Activated T-cell treated with anti-CD3 and anti-CD28 coated beads for 1 hour (primary cell): ENCODE measurements at places on chromosomes 16 and 17.

DNA sequence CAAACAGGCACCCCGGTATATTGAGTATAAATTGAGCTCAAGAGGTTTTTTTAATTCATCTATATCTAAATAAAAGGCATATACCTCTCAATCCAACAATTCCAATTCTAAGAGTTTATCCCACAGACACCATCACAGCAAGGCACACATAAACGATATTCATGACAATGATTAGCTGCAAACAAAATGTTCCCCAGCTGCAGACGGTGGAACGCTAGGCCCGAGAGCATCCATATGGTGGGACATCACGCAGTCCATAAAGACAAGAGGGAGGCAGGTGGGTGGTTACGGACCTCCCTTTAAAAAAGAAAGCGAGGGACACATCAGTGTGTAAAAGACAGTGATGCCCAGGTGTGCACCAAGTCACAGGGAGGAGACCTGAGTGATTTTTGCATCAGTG lies 28.1 kb downstream of the MEAK7 start:
- DNase-seq, result no peak

- no peak for DNase-seq
Observed at GRCh38 chr17:27938864-27939263, 45.7 kb upstream of the LYRM9 start.

GRCh38 chr17:80969674-80970043 lies 22.0 kb upstream of the CHMP6 start:
- DNase-seq, result no peak

- no peak for DNase-seq
Observed at GRCh38 chr17:67515490-67516083, 138.5 kb downstream of the PITPNC1 start.

DNA sequence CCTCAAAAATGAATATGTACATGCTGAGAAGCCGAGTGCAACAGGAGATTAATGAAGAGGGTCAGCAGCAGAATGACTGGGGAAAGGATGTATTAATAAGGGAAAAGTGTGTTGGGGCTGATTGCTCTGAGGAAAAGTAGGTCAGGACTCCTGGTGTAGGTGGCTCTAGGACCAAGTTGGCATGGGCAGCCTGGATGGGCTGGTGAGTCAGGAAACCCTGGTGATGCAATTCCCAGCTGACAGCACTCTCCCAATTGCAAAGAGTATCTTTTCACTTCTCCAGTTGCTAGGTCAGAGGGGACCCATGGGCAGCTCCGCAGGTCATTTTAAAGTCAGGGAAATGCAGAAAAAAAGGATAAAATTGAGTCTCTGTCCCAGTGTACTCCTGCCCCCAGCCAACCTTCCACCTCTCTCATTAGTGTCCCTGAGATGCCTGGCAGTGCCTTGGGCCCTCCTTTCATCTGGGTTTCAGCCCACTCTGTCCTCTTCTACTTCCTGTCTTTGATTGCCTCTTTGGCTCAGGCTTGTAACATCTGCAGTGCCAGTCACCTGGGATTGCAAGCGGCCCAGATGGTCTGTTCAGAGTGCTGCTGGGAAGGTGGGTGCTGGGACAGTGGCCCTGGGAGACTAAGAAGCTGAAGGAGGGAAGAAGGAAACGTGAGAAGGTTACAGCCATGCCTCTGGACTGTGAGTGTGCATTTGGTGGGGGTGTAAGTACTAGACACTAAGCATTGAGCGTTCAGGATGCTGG lies 2177.2 kb downstream of the TP53TG3F start:
- DNase-seq, result no peak

DNA sequence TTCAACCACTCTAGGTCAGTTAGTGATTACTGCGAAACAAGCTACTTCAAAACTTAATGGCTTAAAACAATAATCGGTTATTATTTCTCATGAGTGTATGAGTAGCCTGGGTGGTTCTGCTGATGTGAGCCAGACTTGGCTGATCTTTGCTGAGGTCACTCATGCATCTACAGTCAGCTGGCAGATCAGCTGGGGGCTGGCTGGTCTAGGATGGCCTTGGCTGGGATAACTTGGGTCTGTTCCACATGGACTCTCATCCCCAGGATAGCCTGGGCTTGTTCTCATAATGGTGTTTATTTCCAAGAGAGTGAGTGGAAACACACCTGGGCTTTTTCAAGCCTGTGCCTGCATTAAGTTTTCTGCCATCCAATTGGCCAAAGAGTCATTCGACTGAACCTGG lies 13.0 kb downstream of the CCDC182 start:
- DNase-seq, result no peak

DNA sequence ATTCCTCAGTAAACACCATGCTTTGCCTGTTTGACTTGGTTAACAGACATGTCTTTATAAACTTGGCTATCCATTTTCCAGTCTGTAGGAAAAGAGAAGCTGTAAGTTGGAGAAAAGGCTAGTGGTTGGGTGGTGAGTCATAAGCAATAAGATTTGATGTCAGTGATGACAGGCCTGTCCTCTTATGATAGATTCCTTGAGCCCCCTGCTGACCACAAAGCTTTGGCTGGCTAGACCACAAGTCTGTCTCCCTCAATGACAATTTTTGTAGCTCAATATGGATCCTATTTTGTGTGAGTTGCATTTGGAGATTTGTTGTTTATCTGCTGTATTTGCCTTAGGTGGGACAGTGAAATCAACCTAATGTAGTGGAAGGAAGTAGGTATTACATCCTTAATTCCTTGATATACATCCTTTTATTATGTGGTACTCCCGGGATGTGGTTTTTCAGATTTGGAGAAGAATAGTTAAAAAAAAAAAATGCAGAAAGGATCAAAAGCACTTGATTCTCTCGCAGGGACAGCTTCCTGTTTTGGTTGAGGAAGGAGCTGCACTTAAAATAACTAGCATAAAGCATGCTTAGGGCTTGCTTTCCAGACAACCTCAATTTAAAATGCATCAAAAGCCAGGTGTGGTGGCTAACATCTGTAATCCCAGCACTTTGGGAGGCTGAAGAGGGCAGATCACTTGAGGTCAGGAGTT lies 67.4 kb downstream of the SIAH1 start:
- no peak for DNase-seq

DNA sequence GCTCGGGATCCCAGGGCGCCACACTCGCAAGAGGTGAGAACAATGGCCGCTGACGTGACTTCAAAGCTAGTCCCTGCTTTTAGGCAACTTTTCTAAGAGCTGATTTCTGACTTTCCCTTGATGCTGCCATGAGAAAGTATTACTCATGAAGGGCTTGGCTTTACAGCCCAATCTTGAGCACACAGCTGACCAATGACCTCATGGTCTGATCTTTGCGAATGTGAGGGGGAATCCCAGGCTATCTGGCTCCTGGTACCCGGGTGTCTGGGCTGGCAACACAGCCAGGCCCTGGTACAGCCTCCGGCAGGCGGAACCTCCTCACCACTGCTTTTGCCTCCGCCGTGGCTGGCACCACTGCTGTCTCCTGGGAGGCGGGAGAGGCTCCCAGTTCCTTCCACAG lies 17.5 kb downstream of the NDUFAF8 start:
- no peak for DNase-seq

DNA sequence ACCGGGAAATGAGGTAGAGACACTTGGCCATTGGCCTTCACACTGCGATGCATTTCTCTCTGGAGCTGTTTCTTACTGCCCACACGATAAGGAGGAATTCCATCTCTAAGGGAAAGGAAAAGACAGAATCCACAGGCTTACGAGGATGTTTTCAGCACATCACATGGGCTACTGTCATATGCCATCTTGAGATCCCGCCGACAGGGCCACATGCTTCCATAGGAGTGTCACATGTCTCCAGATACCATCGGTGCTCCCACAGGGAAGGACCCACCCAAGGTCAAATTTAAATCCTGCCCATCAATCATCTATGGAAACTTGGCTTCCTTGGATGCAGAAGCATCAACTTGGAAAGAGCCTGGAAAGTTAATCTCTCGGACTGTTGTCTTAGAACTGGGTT lies 20.0 kb downstream of the AXIN2 start:
- no peak for DNase-seq

DNA sequence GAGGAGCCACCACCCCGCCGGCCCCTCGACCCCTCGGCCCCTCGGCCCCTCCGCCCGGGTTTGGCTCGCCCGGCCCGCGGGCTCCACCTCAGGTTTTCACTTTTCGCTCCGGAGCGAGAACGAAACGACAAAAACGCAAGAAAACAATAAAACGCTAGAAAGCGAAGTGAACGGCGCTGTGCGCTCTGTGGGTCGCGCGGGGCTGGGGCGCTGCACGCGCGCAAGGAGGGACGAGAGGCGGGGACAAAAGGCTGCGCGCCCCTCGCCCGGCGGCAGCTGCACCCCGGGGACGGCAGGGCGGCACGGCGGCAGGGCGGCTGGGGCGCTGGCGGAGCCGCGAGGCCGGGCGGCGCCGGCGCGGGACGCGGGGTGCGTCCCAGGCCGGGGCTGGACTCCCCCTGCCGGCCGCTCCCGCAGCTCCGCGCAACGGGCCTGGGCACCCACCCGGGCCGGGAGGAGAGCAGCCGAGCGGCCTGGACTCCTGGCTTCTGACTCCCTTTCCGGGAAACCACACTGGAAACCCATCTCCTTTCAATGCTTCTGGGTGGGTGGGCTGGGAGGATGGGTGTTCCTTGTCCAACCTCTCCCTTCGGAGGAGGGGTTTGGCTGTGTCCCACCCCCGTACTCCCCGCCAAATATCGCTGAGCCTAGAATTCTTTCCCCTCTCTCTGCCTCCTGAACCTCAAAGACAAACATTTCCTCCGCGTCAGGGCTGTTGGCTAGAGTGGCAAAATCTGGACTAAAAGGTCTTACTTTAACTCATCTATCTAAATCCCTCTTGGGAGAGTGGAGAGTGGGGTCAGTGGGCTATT lies 9.9 kb downstream of the TBX2 start:
- no peak for DNase-seq

DNA sequence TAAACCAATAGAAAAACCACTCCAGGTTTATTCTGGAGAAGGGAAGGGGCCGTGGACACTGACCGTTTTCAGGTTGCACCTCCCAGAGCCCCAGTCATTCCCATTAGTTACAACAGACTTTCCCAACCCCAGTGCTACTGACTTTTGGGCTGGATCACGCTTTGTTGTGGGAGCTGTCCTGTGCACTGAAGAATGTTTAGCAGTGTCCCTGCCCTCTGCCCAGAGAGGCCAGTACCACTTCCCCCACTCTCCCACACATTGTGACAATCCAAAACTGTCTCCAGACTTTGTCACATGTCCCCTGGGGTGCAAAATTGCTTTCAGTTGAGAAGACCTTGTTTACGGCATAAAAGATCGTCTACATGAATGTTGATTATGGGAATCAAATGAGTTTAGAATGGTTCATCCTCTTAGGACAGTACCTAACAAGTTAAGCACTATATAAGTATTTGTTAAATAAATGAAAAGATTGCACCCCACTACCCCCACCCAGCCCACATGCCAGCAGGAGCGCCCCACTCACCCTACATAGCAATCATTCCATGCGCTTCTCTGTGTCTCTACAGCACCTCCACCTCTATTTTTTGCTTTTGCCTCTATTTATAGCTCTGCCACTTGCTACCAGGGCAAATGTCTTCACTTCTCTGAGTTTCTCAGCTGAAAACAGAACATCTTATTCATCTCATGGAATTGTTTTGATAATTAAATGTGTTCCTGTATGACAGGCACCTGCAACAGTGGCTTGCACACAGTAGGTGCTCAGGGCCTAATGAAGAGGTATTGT lies 104.9 kb downstream of the AXIN2 start:
- no peak for DNase-seq

- DNase-seq, result no peak
Observed at GRCh38 chr16:1651974-1652312, 26.1 kb upstream of the JPT2 start.

DNA sequence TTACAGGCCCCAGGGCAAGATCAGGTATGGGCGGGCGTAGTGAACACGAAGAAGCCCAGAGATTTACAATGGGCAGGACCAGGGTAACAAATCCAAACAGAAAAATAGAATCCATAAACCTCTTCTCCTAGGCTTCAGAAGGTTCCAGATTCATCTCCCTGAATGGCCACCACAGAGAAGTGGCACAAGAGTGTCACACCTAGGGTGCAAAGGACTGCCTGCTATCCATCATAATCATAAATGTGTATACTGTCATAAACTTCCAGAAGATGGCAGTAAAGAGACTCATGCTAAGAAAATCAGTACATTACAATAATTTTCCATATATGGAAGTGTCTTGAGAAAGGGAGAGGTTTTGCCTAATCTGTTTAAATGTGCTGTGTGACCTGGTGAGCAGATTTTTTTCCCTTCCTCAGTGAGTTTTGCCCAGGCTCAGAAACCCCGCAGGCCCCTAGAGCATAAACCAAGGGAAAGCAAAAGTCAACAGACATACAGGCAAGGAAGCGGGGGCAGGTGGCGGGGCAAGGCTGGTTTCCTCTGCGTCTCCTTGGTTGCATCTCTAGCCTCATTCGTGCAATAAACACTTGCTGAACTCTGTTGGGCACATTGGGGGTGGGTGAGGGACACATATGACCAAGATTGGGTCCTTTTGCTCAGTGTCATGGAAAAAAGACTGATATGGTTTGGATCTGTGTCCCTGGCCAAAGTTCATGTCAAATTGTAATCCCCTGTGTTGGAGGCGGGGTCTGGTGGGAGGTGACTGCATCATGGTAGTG lies 92.0 kb upstream of the CDH5 start:
- no peak for DNase-seq

- DNase-seq, result no peak
Observed at GRCh38 chr16:79752396-79752795, 151.9 kb upstream of the MAF start.

GRCh38 chr17:68853439-68853838 lies 101.8 kb downstream of the ABCA8 start:
- DNase-seq, result no peak

DNA sequence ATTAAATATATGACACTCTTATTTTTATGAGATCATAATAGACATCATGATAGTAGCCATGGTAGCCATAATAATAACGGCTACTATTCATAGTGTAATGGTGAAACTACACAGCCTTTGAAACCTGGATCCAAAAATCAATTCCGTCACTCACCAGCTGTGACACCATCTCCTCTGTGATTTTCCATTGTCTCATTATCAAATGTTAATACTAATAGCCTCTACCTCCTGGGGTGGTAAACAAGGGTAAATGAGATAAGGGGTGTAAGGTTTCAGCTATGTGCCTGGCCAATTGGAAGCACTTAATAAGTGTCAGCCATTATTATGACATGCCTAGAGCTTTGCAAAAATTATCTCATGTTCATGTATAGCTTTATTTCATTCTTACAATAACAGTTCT lies 88.6 kb downstream of the CACNG3 start:
- no peak for DNase-seq

DNA sequence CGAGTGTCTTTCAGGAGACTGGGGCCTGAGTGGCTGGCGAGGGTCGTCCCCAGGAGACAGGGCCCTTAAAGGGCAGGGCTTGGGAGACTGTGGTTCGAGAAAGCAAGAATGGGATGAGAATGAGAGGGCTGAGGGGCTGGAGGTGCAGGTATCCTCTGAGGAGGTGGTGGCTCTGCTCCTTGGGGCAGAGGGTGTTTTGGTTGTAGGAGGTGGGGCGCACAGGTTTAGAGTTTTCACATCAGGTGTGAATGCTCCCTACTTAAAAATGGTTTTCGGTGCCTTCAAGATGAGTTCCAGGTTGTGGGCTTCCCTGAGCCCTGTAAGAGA lies 430 bp downstream of the BCAS3 start:
- no peak for DNase-seq

- DNase-seq, result no peak
Observed at GRCh38 chr16:54342966-54343365, 56.4 kb upstream of the IRX3 start.

GRCh38 chr16:23174622-23175021 lies 7.9 kb upstream of the SCNN1G start:
- no peak for DNase-seq

- DNase-seq, result peak; percentile 57
Observed at GRCh38 chr17:78289802-78290363, 58.5 kb downstream of the TMEM235 start.
